ENCODE measurements at places on chromosomes 6 and 20. TPM values are rescaled to one million over a fixed set of nuclear protein-coding genes. Genes with fewer than 3 reads are reported as not detected.

GRCh38 chr20:23284009-23284408 lies 66.6 kb upstream of the NXT1 start:
- ATAC-seq, result no peak

DNA sequence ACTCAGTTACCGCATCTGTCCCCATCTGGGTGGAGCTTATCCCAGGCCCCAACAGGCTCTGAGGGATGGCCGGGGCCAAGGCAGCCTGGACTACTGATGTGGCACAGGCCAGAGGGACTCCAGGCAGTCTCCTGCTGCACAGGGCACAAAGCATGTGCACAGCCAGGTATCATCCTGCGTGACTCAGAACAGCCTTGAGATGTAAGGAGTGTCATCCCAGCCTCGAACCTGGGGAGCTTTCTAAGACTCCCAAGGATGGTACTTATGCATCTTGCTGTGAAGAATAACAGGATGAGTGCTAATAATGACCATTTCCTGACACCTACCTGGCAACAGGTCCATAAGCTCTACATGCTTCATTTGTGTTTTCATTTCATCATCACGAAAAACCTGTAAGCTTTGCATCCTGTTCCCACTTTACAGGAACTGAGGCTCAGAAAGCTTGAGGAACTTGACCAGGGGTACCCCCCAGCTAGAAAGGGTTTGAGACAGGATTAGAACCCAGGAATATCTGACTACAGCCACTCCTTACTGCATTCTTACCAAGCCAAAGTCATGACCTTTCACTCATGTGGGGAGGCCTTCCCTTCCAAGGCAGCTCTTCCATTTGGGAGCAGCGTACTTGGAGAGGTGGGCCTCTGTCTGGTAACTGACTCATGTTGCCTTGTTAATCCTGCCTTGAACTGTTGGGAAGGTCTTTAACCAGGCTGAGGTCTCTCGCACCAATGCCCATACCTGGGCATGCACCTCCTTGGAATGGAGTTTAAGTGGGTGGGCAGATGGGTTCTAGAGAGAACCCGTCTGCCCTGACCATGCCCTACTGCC lies 1.9 kb downstream of the TRIB3 start:
- ATAC-seq, result peak; percentile 15

Gene LIME1
- 9.8 TPM for total RNA-seq

GRCh38 chr6:167976708-167977107 lies 20.8 kb upstream of the KIF25 start:
- no peak for ATAC-seq

Gene MYB
- 81.5 TPM for total RNA-seq

Gene PLEKHG1
- total RNA-seq, result 7.8 TPM

Gene SNAP25
- 7.2 TPM for total RNA-seq

DNA sequence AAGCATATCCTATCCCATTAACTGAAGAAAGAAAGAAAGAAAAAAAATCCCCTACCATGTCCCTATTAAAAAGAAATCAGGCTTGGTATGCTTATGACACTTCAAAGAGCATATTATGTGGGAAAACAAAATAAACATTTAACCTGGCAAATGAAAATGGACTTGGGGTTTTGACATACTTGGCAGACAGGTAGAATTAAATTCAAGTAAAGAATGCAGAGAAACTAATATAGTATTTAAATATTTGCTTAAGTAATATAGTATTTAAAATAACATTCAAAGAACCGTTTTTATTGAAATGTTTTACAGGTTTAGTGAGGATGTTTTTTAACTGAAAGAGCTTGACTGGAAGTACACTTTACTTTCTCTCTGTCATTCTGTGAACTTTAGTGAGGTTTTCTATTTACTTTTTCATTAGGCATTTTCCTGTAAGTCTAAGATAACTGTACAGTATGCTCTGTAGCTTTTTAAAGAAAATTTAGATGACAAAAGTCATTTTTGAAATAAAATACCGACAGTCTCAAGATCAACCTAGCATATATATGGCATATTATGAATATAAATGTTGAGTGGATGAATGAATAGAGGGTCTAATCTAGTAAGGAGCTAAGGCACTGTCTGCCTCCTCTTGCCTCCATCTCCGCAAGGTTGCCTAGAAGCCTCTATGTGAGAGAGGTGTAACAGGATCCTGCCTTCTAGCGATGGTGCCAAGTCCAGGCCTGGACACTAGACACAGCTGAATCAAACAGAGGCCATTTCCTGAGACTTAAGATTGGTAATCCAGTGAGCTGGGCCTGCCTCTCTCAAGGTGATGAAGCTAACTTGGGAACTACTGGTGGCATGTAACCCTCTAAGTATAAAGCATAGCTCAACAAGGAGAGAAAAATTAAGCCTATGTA lies 344.4 kb upstream of the RUNX2 start:
- no peak for ATAC-seq

GRCh38 chr6:142676647-142677192 lies 268.3 kb downstream of the HIVEP2 start:
- ATAC-seq, result no peak

DNA sequence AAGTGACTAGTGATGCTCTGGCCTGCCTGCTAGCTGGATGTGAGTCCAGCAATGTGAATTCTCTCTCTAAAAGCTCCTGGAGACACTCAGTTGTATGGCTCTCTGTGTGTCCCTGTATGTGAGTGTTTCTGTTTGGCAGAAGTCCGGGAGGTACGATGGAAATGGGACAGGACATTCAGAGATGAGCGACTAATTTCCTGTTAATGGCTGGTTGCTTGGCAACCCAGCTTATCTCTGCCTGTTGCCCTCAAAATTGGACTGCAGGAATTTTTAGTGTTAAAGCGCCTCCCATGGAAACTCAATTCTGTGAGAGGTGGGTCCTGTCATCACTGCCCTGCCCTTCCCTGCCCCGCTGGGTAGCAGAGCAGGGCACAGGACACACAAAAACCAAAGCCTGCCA lies 136.8 kb upstream of the LRFN2 start:
- ATAC-seq, result no peak

Gene SYNJ2
- 32.0 TPM for total RNA-seq

Gene GJA10
- not detected for total RNA-seq

DNA sequence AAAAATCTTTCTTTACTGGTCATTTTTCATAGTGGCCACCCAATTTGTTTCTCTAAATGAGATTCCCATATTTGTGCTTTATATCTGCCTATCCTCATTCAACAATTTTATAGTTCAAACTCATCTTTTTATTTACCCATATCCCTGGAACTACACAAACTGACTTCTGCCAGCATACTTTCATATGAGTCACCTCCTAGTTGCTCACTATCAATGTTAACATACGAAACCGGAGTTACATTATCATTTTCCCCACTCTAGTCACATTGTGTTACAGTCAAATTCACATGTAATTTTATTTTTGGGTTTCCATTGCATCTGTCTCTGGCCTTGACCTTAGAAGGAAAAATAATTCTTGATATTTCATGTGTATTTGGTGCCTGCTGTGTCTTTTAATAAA lies 499.4 kb downstream of the MAFB start:
- ATAC-seq, result no peak

DNA sequence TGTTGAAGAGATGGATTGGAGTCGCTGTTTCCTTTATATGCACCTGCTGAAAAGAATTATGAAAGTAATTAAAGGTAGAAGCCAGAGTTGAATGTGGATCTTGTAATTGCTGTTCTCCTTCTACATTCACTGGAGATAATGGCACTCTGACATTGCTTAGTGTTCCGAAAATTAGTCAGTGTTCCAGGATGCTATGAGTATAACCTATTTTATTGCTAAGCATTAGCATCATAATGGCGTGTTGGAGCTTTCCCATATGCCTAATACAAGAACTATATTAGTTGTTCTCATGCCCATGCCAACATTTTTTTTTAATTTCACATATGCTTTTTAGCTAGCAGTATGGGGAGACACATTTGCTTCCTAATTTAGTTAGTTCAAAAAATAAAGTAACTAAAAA lies 236.4 kb downstream of the ARHGAP18 start:
- no peak for ATAC-seq

- no peak for ATAC-seq
Measured at GRCh38 chr6:12371641-12372146, 81.5 kb downstream of the EDN1 start.

GRCh38 chr6:112787371-112787770 lies 440.2 kb downstream of the RFPL4B start:
- ATAC-seq, result no peak

Gene PGC
- not detected for total RNA-seq

- ATAC-seq, result peak; percentile 31
Measured at GRCh38 chr20:3749689-3750531, 17.4 kb downstream of the HSPA12B start.

- ATAC-seq, result no peak
Measured at GRCh38 chr6:139990856-139991465, 616.5 kb upstream of the CITED2 start.

GRCh38 chr6:123770247-123770949 lies 33.3 kb upstream of the NKAIN2 start:
- no peak for ATAC-seq

- ATAC-seq, result no peak
Measured at GRCh38 chr6:25710287-25710686, 44.3 kb upstream of the SLC17A4 start.

Gene SOX12
- 4.0 TPM for total RNA-seq

Gene OOEP
- total RNA-seq, result 0.26 TPM

Gene TMX4
- 27.2 TPM for total RNA-seq

- ATAC-seq, result no peak
Measured at GRCh38 chr20:50126662-50127061, 13.7 kb upstream of the UBE2V1 start.

Gene TTK
- 38.1 TPM for total RNA-seq

GRCh38 chr20:57108742-57109570 lies 157.5 kb downstream of the BMP7 start:
- no peak for ATAC-seq

DNA sequence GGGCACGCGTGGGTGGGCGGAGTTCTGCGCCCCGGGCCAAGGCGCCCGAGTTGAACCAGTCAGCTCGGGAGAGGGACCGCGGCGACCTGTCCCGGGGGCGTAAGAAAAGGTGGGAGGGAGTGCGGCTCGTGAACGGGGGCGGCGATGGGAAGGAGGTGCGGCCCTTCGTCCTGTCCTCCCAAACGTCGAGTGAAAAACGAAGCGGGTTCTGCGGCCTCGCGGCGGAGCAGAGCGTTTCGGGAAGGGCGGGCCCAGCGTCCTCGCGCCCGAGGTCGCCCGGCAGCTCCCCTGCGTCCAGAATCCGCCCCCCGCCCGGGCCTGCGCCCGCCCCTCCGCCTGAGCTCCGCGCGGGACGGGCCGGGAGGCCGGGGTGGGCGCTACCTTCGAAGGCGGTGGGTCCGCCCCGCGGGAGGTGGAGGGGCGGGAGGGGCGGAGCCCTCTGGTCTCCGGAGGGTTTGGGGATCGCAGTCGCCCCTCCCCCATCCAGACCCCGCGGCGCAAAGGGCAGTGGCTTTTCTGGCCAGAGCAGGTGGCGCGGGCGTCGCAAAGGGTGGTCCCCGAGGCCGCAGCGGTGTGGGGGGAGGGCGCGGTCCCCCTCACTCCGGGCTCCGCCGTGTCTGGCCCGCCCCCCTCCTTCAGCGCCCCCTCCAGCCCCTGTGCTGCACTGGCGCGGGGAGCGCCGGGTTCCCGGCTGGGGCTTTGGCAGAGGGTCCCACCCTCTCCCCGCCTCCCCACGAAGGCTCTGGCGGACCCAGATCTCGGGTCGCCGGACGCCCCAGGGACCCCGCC lies 838 bp downstream of the STMN3 start:
- ATAC-seq, result peak; percentile 8

DNA sequence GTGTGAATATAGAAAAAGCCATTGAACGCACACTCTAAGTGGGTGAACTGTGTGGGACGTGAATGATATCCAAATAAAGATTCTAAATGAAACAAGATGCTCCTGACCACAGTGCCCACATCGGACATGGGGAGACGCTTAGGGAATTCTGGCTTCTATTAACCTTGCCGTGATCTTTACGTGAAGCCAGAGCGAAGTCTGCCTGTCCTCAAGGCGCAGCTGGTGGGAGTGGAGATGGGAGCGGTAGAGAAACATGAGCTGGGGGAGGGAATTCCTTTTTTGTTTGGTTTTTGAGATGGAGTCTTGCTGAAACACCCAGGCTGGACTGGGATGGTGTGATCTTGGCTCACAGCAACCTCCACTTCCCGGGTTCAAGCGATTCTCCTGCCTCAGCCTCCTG lies 46.0 kb downstream of the VSTM2L start:
- no peak for ATAC-seq

GRCh38 chr6:1597924-1598323 lies 11.8 kb upstream of the FOXC1 start:
- ATAC-seq, result no peak

- peak; percentile 94 for ATAC-seq
Measured at GRCh38 chr6:83847179-83847578, 6.0 kb upstream of the RIPPLY2 start.

DNA sequence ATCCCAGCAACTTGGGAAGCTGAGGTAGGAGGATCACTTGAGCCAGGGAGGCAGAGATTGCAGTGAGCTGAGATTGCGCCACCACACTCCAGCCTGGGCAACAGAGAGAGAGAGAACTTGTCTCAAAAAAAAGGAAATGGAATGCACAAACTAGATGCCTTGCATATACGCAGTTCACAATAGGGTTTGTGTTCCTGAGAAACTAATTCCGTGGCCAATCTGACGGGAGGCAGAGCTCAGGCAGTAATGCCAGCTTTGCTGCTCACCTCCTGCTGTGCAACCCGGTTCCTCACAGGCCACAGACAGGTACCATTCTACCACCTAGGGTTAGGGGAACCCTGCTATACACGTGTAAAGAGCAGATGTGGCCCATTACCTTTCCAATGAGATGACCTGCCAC lies 1.4 kb downstream of the CDK5RAP1 start:
- ATAC-seq, result no peak

DNA sequence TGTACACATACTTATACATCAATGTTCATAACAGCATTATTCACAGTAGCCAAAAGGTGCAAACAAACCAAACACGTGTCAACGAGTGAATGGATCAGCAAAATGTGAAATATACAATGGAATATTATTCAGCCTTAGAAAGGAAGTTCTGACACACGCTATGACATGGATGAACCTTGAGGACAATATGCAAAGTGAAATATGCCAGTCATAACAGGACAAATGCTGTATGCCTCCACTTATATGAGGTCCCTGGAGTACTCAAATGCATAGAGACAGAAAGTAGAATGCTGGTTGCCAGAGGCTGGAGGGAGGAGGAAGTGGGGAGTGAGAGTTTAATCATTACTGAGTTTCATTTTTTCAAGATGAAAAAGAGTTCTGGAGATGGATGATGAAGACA lies 37.8 kb upstream of the IGF2R start:
- peak; percentile 91 for ATAC-seq
